ENCODE measurements at places on chromosomes 3 and 15.

GRCh38 chr3:112018712-112019111 lies 15.8 kb upstream of the TMPRSS7 start:
- DNase-seq, result no peak

DNA sequence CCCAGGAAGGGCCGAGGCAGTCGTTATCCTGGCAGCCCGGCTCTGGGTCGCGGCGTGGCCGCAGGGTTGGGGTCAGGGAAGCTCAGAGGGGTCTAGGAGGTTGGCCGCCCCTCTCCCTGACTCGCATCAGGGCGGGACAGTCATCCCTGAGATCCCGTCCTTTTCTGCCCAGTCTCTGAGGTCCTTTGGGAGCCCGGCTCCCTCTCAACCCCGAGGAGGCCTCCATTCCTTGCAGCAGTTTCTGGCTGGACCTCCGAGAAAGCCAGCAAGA lies 495 bp downstream of the HYAL2 start:
- DNase-seq, result no peak

DNA sequence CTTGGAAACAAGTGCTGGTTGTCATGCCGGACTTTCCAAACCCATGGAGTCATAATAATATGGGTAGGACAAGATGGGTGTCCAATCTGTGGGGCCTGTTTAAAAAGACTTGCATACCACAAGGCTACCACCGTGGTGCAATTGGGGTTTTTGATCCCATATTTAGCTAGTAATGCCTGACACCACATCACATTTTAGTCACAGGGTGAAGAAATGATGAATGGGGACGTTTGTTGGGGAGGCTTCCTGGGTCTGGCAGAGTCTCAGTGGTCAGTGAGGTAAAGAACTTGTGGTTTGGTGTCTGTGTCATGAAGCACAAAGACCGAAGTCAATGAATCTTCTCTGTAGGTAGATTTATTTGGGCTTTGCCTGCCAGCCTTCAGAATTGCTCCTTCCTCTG lies 31.0 kb downstream of the P3H2 start:
- DNase-seq, result no peak

GRCh38 chr15:22831473-22831872 lies 7.0 kb upstream of the NIPA2 start:
- no peak for DNase-seq

DNA sequence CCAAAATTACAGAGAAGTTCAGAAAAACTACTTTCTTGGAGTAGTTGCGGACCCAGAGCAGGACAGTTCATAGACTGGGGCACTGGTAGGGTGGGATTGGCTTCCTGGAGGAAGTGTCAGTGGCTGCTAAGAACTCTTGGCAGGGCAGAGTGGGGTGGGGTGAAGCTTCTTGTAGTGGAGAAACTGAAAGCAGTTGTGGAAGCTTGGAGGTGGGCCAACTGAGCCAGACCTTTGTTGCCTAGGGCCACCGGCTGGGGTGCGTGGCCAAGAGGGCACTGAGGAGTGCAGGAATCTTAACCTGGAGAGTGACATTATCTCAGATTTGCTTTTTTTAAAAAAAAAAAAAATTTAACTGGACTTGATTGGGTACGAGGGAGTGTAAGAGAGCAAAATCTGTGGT lies 3.1 kb downstream of the KAT2B start:
- no peak for DNase-seq

DNA sequence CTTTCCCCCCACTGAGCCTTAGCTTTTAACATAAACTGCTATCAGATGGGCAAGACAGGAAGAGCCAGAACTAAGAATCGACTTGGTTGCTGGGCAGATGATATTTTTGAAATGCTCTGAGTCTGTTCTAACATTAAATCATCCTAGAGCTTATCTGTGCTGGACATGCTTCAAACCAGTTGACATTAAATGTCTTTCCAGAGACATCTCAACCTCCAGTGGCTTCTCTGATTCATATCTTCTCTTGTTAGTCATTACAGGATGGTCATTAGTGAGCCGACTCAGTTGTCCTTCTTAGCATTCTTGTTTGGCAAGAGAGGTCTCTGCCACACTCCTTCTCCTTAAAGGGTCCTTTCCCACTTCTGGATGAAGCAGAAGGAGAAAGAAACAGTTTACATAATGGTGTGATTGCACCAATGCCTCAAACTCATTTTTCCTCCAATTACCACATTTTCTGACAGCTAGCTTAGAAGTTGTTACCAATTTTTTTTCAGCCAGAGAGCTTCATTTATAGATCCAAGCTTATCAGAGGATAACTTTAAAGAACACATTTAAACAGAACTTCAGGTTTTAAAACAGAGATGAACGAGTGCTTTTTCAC lies 21.7 kb upstream of the SYN2 start:
- DNase-seq, result no peak

GRCh38 chr3:51813539-51813938 lies 34.5 kb upstream of the IQCF6 start:
- DNase-seq, result no peak

DNA sequence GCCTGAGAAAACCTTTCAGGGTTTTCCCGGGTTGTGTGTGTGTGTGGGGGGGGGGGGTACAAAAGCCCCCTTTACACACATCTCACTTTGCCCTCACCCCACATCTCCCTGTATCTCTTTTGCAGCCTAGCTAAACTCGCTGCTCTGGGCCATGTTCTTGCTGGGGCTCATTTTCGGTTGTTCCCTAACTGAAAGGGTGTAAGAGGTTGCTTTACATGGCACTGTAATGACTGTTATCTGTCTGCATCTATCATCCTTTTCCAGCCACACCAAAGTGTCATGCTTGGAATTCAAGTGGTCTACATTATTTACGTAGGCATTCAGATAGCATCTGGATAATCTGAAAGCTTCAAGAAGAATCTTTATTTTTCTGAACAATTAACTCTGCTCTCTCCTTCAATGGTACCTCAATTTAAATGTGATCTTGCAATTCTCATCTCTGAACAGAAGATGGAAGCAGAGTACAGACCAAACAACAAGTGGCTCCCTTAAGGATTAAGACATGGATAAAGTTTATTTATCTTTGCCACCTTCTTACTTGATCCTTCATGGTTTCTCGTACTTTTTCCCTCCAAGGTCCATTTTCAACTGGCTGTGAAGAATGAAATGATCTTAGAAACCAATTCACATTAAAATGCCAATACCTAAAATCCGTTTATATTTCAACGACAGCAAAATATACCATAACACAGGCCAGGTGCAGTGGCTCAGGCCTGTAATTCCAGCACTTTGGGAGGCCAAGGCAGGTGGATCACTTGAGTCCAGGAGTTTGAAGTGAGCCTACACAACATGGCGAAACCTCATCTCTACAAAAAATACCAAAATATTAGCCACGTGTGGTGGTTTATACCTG lies 34.9 kb downstream of the DCLK3 start:
- DNase-seq, result no peak
